ENCODE measurements at places on chromosomes 1 and 21.

- 0 out of 2 replicates have a peak, but pooled peaks cover 2% of the 10 kb centered on the region for H3K27me3 ChIP-seq
- no peaks in the 10 kb centered on the region for H3K4me1 ChIP-seq
- no peaks in the 10 kb centered on the region for H3K36me3 ChIP-seq
- no peak overlapping the region for H3K27ac ChIP-seq
- no peak for DNase-seq
Measured at GRCh38 chr1:67843746-67844145, 10.5 kb upstream of the GNG12 start.

- H3K27ac ChIP-seq, result no peak overlapping the region
- DNase-seq, result no peak
- H3K27me3 ChIP-seq, result no peaks in the 10 kb centered on the region
- H3K36me3 ChIP-seq, result no peaks in the 10 kb centered on the region
- H3K4me3 ChIP-seq, result no peak overlapping the region
- H3K4me1 ChIP-seq, result no peaks in the 10 kb centered on the region
Measured at GRCh38 chr21:25273959-25274358, 333.3 kb downstream of the MRPL39 start.

GRCh38 chr1:23273450-23274133, 56.3 kb upstream of the HTR1D start:
- DNase-seq, result no peak
- no peaks in the 10 kb centered on the region for H3K36me3 ChIP-seq
- H3K4me3 ChIP-seq, result no peak overlapping the region

GRCh38 chr21:45975020-45975666, 6.4 kb upstream of the COL6A1 start:
- no peak for DNase-seq
- no peaks in the 10 kb centered on the region for H3K27me3 ChIP-seq
- H3K36me3 ChIP-seq, result no peaks in the 10 kb centered on the region
- no peak overlapping the region for H3K27ac ChIP-seq
- no peaks in the 10 kb centered on the region for H3K4me1 ChIP-seq
- no peak overlapping the region for H3K4me3 ChIP-seq

DNA sequence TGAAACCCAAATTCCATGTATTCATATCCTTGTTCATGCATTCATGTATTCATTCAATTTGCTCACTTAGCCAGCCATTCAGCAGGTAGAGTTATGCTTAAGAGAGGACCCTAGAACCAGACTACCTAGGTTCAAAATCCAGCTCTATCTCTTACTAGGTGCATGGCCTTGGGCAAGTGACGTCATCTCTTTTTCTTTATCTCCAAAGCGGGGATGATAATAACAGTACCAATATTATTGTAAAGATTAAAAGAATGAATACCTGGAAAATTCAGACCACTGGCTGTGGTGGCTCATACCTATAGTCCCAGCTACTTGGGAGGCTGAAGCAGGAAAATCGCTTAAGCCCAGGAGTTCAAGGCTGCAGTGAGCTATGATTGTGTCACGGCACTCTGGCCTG, 33.9 kb upstream of the CLIC4 start:
- no peaks in the 10 kb centered on the region for H3K36me3 ChIP-seq
- no peaks in the 10 kb centered on the region for H3K27me3 ChIP-seq
- H3K4me3 ChIP-seq, result no peak overlapping the region
- no peak for DNase-seq
- H3K4me1 ChIP-seq, result peaks cover 3% of the 10 kb centered on the region
- H3K27ac ChIP-seq, result no peak overlapping the region
